ENCODE measurements at places on chromosomes 6 and 20.

DNA sequence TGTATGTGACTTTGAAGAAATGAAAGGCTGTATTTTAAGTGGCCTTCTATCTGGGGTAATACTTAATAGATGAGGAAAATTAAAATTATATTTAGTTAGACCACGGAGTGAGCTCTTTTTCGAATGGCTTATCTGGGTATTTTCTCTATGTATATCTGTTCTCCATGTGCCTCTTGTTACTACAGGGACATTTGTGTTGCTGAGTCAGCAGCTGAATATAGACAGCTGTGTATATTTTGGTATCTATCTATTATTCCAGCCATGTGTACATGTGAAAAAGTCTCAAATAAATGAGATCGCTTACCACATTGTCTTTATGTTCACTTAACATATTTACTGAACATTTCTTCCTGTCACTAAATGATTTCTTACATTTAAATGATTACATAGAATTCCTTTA is 57.2 kb downstream of the TMEM200A start:
- no peak for DNase-seq

DNA sequence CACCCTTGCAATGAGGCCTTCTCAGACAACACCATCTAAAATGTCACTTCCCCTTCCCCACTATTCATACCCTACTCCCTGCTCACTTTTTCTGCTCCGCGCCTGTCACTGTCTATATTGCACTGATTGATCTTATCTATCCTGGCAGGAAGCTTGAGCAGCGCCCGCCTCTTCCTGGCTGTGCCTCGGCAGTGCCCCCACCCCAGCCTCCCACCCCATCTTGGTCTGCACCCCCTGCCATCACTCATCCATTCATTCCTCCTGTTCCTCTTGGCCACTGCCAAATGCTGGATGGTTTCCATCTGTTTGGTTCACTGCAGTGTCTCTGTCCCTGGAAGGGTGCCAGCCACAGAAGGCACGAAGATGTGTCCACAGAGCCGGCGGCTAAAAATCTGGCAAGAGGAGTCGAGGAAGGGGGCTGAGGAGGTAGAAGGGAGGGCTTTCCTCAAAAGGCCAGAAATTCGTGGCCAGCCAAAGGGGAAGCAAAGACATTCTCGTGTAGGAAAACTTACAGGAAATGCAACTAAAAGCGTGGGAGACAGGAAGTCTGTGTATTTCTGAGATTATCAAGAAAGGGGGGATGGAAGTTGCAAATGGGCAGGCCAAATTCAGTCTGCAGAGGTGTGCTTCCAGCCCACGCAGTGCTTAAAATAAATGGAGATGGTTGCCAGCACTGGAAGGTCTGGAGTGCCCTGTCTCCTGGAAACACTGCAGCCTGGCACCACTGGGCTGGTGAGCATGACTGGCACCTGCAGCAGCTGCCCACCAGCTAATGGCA is 27.6 kb downstream of the SYNJ2 start:
- DNase-seq, result peak; percentile 83

GRCh38 chr20:58982406-58983114 is 1.5 kb downstream of the NELFCD start:
- no peak for DNase-seq

- no peak for DNase-seq
These were observed 69.8 kb downstream of the GJA1 start for GRCh38 chr6:121505284-121505683.

- no peak for DNase-seq
These were observed 207.7 kb downstream of the PREX1 start for GRCh38 chr20:48620154-48620506.

GRCh38 chr20:54251096-54251495 is 43.2 kb downstream of the PFDN4 start:
- DNase-seq, result no peak

DNA sequence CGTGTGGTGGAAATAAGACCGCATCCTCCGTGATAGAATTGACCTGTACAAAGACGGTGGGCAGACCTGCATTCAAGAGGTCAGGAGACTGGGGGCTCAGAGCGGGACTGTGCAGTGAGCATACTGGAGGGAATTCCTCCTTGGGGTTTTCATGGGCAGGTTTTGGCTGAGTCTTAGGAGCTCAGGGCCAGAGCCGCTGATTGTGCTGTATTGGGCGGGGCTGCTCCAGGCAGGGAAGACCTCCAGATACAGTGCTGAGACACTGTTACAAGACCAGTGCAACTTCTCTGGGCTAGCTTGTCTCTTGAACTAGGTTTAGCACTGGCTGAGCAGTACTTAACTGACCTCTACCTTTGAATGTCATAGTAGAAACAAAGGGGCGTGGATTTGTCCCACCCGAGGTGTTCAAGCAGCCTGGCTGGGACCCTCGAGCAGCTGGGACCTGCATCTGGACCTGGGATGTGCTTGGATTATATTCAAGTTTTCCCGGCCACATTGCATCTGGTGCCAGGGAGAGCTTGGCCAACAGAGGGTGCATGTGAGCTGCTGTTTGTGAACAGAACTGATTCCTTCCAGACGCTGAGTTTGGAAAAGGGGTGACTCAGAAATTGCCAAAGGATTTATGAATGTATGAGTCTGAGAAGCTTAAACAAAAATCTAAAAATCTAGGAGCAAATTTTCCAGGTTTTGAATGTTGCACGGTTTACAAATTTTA is 33.4 kb upstream of the SLC22A1 start:
- peak; percentile 87 for DNase-seq

DNA sequence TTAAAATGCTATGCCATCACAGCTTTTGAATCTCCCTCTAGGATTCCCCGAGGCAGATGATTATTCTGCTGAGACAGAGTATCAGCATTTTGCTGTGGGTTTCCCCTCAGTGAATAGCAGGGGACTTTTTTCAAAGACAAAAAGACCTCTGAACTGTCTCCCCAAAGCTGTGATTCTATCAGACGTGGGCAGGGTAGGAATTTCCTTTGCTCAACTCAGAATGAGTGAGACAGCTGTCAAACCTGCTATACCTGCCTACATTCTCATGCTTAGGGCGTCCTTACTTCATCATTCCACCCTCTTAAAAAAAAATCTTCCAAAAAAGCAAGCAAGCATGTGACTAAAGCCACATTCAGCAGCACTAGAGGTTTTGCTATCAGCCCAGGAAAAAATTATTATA is 147.6 kb upstream of the FAM83B start:
- DNase-seq, result no peak

- no peak for DNase-seq
These were observed 1.1 kb upstream of the RIN2 start for GRCh38 chr20:19756761-19757486.

- no peak for DNase-seq
These were observed 155.2 kb downstream of the NFATC2 start for GRCh38 chr20:51387125-51387875.

DNA sequence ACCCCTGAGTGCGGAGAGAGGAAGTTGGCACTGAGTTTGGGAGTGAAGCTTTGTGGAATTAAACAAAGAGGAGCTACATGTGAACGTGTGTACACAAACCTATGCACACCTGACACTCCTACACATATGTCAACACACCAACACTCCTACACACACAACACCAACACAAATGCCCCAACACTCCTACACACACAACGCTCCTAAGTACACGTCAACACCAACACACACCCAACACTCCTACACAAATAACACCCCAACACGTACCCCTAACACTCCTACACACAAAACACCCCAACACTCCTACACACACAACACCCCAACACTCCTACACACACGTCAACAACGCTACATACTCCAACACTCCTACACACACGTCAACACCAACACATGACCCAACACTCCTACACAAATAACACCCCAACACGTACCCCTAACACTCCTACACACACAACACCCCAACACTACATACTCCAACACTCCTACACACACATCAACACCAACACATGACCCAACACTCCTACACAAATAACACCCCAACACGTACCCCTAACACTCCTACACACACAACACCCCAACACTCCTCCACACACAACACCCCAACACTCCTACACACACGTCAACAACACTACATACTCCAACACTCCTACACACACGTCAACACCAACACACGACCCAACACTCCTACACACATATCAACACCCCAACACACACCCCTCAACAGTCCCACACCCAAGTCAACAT is 40.1 kb upstream of the ZBP1 start:
- DNase-seq, result no peak

DNA sequence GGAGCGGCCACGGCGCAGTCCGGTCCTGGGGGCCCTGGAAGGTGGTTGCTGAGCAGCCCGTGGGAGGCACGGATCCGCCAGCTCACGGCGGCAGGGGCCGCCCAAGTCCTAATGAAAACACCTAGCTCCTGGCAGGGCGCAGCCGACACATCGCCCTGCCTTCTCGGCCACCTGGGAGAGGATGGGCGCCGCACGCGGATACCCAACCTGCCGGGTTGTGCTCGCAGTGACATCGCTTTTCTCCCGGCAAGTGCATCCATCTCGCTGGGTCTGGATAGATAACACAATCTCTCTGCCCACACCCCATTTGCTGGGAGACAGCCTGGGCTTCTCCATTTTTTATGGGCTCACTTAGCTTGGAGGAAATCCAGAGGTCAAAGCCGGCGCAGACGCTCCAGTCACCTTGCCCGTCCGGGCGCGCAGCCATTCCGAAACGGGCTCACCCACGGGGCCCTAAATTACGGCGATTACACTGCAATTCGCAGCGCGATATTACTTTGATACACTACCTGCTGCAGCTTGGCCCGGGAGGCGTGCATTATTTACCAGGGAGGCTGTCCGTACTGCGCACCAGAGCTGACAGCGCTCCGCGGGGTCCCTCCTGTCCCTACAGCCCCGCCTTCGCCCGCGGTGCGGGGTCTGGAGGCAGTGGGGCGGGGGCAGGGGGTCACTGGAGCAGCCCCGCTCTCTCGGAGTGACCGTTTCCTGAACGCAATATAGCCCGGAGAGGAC is 36.2 kb upstream of the CCDC167 start:
- no peak for DNase-seq

DNA sequence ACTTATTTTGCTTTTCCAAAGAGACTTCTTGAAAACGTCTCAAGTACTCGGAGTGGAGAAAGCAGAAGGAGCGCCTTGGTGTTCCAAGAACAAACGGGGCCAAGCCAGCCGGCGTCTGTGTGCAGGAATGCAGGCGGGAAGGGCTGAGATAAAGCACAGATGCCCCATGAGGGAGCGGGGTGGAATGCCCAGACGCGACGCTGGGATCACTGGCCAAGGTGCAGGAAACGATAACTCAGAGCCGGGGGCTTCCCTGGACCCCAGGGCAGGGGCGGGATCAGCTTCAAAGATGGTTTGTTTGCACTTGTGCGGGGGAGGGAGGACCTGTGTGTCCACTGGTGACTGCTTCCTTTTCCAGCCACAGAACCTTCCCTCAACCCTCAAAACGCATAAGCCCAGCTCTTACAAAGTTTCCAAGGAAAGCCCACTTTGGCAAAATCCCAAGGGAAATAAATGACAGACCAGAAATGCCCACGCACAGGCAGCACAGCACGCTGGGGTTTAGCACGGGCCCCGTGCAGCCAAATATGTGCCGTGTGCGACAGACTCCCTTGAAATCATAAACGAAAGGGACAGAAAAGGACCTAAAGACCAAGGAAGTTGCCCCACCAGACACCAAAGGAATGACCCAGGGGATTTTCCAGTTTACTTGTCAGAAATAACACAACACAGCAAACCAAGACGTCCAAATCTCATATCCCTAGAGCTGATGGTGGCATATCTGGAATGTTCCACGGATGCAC is 113.9 kb downstream of the NFATC2 start:
- no peak for DNase-seq

DNA sequence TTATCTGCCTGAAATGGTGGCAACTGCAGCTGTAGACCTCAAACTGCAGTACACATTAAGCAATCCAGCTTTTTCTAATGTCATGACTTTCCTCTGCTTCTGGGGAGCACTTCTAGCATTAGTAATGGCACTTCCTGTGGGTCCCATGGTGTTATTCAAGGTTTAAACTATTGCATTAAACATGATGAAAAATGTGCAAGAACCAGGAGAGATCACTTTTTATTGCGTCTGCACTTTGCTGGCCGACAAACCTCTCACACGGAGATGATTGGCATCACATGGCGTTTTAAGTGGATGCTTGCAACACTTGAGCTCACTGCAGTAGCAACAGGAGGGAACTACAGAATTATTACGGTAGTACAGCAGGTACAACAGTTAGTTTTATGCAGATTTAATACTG is 148.4 kb downstream of the HIVEP2 start:
- DNase-seq, result peak; percentile 55

Measured in GM04504 (cell line).